ENCODE measurements at places on chromosomes 3 and 15. TPM values are rescaled to one million over a fixed set of nuclear protein-coding genes. Genes with fewer than 3 reads are reported as not detected.
A peak's percentile ranks its signal among the peaks of the same experiment; 100 is the strongest.

DNA sequence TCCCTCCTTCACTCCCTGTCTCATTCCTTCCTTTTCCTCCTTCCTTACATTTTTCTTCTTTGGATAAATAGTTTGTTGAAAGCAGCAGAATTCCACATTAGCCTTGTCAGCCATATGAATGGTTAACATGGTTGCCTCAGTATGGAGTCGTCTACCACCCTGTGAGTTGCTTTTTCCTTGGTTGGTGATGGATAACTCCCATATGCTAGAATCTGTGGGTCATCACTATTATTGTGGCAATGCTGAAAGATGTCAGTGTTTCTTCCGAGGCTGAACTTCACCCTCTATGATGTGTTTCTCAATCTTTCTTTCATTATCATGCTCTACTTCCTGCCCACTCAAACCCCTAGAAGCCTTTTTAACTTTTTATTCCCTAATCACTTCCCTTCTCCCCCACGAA is 481.8 kb upstream of the KCNMB2 start:
- no peak overlapping the region for H3K27ac ChIP-seq
- no peaks in the 10 kb centered on the region for H3K27me3 ChIP-seq
- H3K4me1 ChIP-seq, result no peaks in the 10 kb centered on the region

GRCh38 chr3:117848606-117849005 is 1139.0 kb downstream of the TUSC7 start:
- no peak overlapping the region for H3K4me3 ChIP-seq
- H3K27me3 ChIP-seq, result no peaks in the 10 kb centered on the region
- no peak overlapping the region for H3K27ac ChIP-seq
- no peaks in the 10 kb centered on the region for H3K4me1 ChIP-seq
- H3K36me3 ChIP-seq, result no peaks in the 10 kb centered on the region

DNA sequence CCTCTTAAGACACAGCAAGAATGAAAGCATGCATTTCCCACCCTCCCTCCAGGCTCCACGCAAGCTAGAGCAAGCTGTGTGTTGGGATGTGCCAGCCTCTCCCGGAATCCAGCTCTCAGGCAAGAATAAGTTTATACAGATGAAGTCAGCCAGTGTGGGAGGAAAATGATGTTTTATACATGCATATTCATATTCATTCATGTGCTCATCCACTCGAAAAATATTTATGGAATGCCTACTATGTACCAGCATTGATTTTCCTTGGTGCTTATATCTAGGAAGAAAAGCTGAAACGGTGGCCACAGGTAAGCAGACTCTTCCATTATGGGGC is 62.7 kb downstream of the KLHL6 start:
- peak overlapping the region; percentile 36 for H3K27ac ChIP-seq
- no peaks in the 10 kb centered on the region for H3K27me3 ChIP-seq
- no peaks in the 10 kb centered on the region for H3K36me3 ChIP-seq
- peaks cover 27% of the 10 kb centered on the region for H3K4me1 ChIP-seq
- H3K4me3 ChIP-seq, result no peak overlapping the region

DNA sequence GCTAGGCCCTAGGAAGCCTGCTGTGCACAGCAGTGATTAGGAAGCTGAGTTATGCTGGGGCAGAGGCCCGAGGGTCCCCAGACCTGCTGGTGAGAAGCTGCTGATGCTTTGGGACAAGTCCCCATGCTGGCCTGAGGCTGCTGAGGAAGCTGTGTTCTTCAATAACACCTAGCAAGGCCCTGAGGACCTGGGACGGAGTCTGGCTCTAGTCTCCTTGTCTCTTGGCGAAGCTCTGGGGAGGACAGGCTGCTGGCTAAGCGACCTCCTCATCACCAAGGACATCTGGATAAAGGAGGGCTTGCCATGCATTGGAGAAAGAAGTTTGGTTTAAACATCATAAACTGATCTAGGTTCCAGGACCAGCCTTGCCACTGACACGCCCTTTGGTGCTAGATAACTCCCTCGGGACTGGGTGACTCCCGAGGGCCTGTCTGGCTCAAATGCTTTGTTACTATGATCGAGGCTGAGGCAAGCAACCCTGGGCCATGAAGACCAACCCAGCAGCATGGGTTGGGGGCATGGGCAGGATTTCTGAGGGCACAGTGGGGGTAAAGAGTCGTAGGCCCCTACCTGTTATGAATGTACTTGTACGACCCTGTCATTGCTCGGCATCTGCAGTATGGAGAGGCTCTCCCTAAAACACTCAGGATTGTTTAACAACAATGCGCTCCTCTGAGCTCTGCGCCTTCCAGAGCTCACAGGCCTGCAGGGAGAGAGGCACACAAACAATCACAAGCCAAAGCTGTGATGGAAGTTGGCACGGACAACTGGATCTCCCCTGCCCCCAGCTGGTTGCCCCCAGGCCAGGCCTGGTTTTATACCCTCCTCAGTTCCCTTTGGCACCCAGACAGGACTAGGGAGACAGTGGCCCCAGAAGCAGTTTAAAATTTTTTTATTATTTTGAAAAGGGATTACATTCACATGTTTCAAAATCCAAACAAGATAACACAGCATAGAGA is 64.4 kb downstream of the LINGO1 start:
- no peak for DNase-seq
- no peaks in the 10 kb centered on the region for H3K27me3 ChIP-seq

DNA sequence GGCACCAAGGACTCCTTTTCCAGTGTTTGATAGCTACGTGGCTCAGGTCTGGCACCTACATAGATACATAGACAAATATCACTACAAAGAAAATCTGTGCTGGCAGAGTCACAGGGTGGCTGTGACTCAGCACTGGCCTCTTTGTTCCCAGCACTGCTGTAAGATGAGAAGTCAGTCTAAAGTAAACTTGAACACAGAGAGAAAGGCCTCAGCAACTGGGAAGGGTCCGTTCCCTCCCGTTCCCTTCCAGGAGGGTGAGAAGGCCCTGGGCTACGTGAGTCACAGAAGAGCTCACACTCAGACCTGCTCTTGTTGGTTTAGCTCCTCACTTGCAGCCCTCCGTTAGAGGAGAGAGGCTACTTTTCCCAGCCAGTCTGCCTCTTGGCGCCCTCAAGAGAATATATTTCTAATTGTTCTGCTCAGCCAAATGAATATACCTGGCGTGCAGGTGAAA is 23.1 kb downstream of the ANXA2 start:
- H3K4me1 ChIP-seq, result peaks cover 96% of the 10 kb centered on the region
- H3K27me3 ChIP-seq, result no peaks in the 10 kb centered on the region
- DNase-seq, result peak; percentile 64
- peaks cover 60% of the 10 kb centered on the region for H3K36me3 ChIP-seq

DNA sequence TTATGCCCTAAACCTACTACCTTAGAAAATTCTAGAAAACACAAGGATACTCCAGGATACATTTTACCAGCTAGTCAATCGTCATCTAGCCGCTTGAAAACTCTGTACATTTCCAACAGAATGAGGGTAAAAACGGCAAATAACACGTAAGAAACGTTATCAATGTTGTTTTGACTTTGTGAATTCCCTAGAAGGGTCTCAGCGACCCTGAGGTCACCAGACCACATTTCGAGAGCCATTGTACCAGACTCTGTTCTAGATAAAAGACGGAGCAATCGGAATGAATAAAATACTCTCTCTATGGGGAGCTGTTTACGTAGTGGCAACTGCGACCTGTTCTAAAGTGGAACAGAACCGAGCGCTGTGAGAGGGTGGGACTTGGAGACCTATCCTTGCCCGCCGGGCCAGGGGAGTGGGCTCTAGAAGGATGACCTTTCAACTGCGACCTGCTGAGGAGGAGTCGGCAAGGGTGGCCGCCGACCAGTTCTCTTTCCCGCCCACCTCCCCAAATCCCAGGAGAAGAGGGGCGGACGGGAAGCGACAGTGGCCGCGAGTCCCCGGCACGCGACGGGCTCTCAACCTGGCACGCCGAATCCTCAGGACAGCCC is 778 bp upstream of the AP4E1 start:
- H3K4me1 ChIP-seq, result peaks cover 22% of the 10 kb centered on the region
- no peak for DNase-seq

GRCh38 chr15:70766597-70766996 is 3.2 kb upstream of the UACA start:
- no peaks in the 10 kb centered on the region for H3K27me3 ChIP-seq
- peaks cover 42% of the 10 kb centered on the region for H3K4me1 ChIP-seq
- DNase-seq, result no peak
- H3K27ac ChIP-seq, result peak overlapping the region; percentile 97

GRCh38 chr3:12501360-12502020 is 17.2 kb downstream of the TSEN2 start:
- DNase-seq, result no peak
- H3K27ac ChIP-seq, result no peak overlapping the region
- peaks cover 97% of the 10 kb centered on the region for H3K36me3 ChIP-seq
- no peak overlapping the region for H3K4me3 ChIP-seq
- no peaks in the 10 kb centered on the region for H3K27me3 ChIP-seq

DNA sequence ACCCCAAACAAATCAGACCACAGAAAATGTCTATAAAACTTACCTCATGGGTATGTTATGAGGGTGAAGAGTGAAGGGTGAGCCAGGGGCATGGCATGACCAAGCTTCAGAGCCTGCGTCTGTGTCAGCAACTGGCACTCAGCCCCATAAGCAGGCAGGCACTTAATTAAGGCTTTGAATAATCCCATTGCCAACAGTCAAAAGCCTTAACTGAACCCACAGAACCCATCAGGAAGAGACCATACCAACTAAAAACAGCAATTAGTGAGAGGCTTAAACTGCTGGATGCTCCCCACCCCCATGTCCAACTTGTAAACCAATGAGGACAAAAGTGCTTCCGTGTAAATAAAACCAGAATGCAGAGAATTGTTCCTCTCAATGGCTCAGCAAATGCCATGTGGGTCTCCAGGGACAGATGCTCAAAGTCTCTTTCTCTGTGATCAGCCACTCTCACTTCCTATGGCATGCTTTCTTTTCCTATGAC is 126.0 kb downstream of the MYLK start:
- no peak for DNase-seq
- H3K4me1 ChIP-seq, result no peaks in the 10 kb centered on the region
- no peak overlapping the region for H3K4me3 ChIP-seq
- H3K36me3 ChIP-seq, result no peaks in the 10 kb centered on the region
- H3K27me3 ChIP-seq, result peaks cover 5% of the 10 kb centered on the region
- no peak overlapping the region for H3K27ac ChIP-seq

DNA sequence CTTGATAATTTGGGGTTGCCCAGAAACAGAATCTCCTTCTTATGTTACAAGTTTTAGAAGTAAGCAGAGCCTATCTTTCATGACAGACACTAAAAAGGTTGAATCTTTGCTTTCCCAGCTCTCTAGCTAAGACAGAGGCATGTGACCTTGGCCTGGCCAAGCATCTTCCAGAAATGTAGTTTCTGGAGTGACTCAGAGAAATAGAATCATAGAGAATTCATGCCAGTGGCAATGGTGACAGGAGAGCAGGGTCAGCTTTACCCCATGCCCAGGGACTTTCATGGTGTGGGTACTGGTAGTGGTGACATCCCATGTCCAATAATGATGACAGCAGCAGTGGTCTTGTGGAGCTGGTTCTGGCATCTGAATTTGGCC is 4.0 kb upstream of the PARP6 start:
- H3K27me3 ChIP-seq, result no peaks in the 10 kb centered on the region
- no peak for DNase-seq
- H3K4me3 ChIP-seq, result no peak overlapping the region
- H3K27ac ChIP-seq, result no peak overlapping the region
- H3K36me3 ChIP-seq, result no peaks in the 10 kb centered on the region

DNA sequence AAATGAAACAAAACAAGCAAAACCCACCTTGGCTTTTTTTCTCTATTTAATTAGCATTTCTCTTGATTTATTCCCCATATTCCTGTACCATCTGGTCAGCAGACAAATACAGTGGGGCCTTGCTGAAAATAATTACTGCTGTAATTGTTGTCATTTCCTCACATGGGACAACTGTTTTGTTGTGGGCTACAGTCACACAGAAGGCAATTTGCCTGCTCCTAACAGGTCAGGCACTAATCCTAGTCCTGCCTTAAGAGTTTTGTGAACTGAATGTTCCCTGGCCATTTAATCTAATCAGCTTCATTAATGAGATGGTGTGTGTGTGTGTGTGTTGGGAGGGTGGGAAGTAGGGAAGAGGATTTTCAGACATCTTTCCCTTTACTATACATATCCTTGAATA is 11.6 kb downstream of the TRPC1 start:
- no peak overlapping the region for H3K4me3 ChIP-seq
- no peak overlapping the region for H3K27ac ChIP-seq
- H3K36me3 ChIP-seq, result no peaks in the 10 kb centered on the region
- no peak for DNase-seq

DNA sequence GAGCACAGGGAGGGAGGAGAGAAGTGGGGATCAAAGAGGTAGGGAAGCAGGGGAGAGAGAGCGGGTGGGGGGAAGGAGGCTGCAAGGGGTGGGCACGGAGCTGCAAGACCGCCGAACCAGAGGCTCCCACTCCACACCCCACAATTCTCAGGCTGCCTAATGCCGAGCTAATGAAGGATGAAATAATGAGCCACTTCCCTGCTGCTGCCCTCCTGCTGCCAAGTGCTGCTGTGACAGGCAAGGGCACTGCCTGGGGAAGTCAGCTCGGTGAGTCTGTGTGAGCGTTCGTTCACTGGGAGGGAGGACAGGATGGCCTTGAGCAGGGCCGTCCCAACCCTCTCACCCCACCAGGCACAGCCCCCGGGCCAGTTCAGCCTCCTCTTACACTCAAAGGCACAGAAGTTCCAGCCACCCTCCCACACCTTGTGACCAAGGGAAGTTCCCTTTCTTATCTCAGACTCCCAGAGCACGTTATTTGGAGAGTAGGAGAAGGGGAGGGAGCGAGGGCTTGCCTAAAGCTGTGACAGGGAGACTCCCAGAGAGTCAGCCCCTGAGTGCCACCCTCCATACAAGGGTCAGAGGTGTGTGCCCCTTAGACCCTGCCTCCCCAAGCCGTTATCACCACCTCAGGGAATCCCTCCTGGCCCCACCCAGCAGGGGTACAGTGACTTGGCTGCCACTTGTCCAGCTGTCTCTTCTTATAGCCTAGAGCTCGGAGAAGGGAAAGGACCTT is 12.4 kb downstream of the GLYCTK start:
- no peak overlapping the region for H3K4me3 ChIP-seq
- H3K36me3 ChIP-seq, result peaks cover 6% of the 10 kb centered on the region
- H3K27me3 ChIP-seq, result no peaks in the 10 kb centered on the region
- no peak for DNase-seq
- H3K4me1 ChIP-seq, result no peaks in the 10 kb centered on the region

DNA sequence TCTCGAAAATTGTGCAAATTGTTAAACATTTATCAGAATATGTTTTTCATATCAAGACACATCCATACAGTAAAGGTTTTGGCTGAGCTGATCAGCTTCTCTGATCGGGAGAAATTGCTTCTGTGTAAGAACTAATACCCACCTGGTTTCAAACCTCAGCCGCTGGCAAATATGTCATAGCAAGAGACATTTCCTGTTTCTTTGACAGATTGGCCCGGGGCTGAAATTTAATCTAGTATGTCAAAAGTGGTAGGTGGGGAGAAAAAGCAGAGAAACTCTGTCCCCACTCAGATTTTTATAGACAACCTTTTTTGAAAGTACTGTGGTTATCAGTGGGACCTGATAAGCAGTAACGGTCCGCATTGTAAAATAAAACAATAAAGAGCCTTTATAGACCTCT is 88.8 kb upstream of the SLC24A5 start:
- H3K36me3 ChIP-seq, result no peaks in the 10 kb centered on the region
- no peak overlapping the region for H3K27ac ChIP-seq
- no peak for DNase-seq
- no peaks in the 10 kb centered on the region for H3K4me1 ChIP-seq
- no peaks in the 10 kb centered on the region for H3K27me3 ChIP-seq

GRCh38 chr3:99094606-99095005 is 193.1 kb upstream of the DCBLD2 start:
- DNase-seq, result no peak
- no peaks in the 10 kb centered on the region for H3K4me1 ChIP-seq
- H3K4me3 ChIP-seq, result no peak overlapping the region
- no peak overlapping the region for H3K27ac ChIP-seq

Gene PLD1
- 1.9 TPM for total RNA-seq

Gene SLCO2A1
- total RNA-seq, result 4.6 TPM

Gene LTK
- total RNA-seq, result 0.13 TPM

Gene LRRC58
- total RNA-seq, result 7.9 TPM

Gene C2CD4B
- total RNA-seq, result 1.0 TPM

Gene LEKR1
- total RNA-seq, result 0.30 TPM

Gene SIDT1
- total RNA-seq, result 0.39 TPM

Gene SATB1
- total RNA-seq, result 34.0 TPM

Gene RETNLB
- not detected for total RNA-seq

Data from psoas muscle (tissue), 8 donors.